Sciatic nerve (tissue), 2 donors: ENCODE measurements at places on chromosomes 7 and 10.

DNA sequence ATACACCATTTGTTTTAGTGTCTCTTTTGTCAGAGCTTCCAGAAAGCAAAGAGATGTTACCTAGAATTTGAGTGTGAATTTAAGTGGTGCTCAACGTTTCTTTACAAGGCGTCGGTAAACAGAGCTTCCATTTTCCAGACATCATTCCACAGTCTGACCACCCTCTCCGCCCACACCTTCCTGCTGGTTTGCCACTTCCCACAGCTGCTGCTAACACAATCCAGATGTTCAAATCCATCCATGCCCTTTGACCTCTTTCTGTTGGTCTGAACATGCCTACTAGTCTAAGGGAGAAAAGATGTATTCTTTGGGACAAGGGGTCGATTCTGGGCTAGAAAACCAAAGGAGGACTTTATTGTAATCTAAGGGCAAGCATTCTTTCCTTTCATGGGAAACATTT lies 86.1 kb downstream of the FAM107B start:
- DNase-seq = no peak

DNA sequence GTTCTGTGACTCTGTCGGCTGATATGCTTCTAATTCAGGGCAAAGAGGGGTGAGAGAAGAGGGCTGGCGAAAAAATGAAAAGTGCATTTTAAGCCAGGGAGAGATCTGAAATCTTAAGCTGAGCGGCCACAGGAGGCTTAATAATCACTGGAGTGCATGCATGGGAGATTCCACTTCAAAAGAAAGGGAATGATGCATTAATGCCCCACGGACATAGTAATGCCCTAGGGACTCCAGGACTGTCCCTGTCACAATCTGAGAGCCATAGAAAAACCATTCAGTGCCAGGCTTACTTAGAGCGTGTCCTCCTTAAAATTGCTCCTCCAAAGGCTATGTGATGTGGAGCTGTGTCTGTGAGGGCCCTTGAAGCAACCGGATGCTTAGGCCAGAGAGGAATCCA lies 75.1 kb downstream of the NHLRC2 start:
- DNase-seq = no peak

GRCh38 chr7:70694971-70695794 lies 436.8 kb upstream of the GALNT17 start:
- DNase-seq = peak; percentile 63

- DNase-seq = peak; percentile 33
Observed at GRCh38 chr10:42941295-42941644, 135.6 kb upstream of the RET start.

GRCh38 chr7:139548302-139549028 lies 25.0 kb downstream of the CLEC2L start:
- DNase-seq = no peak

- DNase-seq = no peak
Observed at GRCh38 chr10:62082729-62083411, 181.4 kb downstream of the ARID5B start.

DNA sequence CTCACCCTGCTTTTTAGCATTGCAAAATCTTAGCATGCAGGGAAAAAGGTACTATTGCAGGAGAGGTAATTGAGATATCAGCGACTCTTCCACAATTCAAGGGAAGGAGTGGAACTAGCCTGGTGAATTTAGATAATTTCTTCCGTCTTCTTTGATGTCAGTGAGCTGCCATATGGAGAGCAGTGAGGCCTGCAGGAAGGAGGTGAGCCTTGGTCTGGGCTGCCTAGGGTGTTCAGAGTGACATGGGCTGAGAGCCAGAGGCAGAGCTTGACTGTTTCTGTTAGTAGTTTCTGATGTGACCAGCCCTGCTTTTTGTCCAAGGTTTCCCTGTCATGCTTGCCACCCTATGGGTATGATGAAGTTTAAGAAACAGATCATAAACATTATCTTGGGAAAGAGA lies 28.6 kb downstream of the KAT6B start:
- DNase-seq = no peak

DNA sequence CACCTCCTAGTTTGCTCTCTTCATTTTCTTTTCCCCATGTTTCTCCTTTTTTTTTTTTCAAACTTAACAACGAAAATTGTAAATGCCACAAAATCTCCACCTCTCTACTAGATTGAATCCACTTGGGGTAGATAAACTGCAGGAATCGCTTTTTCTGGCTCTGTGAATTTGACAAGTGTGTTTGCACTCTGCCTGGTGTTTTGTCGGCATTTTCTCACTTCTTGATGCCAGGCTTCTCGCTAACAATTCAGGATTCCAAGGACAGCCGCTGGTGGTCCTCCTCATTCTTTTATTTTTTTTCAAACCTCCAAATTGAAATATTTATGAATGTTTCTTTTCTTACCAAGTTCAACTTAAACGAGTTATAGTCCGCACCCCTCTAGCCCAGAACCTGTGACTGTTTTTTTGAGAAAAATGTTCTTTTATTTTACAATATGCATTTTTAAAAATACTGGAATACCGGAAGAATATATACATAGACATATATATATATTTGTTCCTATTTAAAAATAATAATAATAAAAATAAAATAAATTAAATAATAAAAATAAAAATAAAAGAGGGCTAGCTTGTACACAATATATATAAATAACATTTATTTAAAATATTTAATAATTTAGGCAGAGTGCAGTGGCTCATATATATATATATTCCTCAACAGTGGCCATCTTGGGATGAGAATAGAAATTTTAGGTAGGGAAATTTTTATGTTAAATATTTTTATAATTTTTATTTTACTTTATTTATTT lies 538.8 kb downstream of the TYW1 start:
- no peak for DNase-seq

DNA sequence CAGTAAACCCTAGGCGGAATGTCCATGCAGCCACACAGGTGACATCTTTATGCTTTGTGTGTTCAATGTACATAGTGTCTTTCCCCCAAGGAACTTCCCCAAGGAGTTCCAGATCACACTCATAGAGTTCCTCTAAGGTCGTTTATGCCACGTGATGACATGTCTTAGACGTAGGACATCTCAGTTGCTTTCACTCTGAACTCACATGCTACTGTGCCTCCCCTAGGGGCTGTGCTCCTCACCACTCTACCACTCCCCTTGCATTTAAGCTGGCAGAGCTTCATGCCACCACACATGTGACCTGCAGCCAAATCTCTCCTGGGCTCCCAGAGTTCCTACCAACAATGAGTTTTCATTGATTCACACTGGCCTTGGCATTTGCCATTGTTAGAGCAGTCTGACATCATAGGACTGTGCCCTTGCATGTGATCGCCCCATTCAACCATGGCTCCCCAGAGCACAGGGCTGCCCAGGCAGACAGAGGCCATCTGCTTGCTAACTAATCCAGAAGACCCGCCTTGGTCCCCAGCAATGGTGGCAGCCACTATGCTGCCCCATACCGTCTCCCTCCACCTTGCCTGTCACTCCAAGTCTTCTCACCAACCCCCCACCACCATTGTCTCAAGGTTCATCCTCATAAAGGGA lies 95.3 kb upstream of the MACROH2A2 start:
- peak; percentile 19 for DNase-seq

DNA sequence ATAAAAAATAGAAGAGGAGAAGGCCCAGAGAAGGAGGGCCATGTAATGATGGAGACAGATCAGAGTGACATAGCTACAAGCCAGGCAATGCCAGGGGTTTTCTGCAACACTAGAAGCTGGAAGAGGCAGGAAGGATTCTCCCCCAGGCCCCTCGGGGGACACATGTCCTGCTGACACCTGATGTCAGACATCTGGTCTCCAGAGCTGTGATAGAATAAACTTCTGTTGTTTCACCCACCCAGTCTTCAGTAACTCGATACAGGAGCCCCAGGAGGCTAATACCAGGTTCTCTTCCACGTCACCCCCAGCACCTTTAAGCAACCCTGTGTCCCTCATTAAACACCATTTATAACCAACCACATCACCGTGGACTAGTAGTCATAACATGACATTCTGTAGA lies 94.9 kb downstream of the TMEM130 start:
- no peak for DNase-seq

DNA sequence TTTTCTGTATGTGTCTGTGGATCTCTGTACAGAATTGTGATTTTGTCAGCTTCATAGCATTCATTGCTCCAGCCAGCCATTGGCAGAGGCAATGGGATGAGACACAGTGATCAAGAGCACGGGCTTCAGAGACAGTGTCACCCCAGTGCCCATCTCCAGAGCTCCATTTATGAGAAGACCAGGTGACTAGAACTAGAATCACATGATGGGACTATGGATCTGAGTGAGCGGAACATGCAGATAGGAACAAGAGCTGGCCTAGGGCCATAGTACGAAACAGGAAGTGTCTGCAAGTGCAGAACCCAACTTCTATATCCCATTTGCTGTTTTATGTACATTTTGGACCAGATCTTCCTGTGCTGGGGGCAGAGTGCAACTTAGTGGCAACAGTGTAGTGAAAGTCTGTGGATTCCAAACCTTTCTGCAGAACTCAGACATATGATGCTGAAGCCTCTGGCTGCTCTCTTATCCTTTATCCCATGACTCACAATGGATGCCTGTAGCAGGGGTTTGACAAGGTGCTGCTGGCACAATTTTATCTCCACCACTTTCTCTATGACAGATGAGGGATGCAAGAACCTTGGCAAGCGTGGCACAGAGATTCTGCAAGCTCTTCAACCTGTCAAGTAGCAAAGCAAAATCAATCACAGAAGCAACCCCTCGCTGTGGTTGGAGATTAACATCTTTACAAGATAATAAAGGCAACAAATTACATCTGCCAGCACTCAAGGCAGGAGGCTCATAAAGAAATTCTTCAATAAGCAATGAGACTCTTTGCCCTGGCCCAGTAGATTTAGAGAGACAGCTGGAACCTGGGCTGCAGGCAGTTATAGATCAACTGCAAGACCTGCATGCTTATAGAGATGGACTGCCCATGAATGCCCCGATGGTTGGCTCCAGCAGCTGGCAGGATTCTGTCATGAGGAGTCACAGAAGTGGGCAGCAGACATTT lies 681.3 kb downstream of the TNS3 start:
- no peak for DNase-seq

- DNase-seq = no peak
Observed at GRCh38 chr7:89183712-89184111, 388.2 kb upstream of the TEX47 start.

DNA sequence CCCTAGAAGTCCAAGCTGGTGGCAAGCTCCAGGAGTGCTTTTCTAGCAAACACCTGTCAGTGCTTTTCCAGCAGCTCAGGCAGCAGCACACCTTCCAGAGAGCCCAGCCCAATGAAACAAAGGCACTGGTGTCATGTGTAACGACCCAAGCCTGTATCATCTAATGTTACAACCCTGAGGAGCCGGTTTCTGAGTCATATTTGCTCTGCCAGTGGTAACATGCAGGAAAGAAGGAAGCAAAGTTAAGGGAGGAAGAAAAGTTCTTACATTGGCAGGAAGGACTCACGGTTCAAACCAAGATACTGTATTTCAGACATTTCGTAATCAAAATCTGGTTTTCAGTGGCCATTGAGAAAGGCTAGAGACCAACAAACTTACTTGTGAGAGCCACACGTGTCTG lies at the start of gene ANKRD22:
Gene ANKRD22 (minus strand): TSS at position 139 of the 400 bp plus-strand sequence. CDS start 237 bp downstream, outside the sequence.
- DNase-seq = no peak

GRCh38 chr10:103458720-103459119 lies at the start of gene CALHM1:
Gene CALHM1, minus strand, starts transcription at chr10:103458900. Its CDS starts 149 bp downstream, at chr10:103458751.
- no peak for DNase-seq

GRCh38 chr7:131197920-131198615 lies 129.6 kb upstream of the MKLN1 start:
- no peak for DNase-seq

DNA sequence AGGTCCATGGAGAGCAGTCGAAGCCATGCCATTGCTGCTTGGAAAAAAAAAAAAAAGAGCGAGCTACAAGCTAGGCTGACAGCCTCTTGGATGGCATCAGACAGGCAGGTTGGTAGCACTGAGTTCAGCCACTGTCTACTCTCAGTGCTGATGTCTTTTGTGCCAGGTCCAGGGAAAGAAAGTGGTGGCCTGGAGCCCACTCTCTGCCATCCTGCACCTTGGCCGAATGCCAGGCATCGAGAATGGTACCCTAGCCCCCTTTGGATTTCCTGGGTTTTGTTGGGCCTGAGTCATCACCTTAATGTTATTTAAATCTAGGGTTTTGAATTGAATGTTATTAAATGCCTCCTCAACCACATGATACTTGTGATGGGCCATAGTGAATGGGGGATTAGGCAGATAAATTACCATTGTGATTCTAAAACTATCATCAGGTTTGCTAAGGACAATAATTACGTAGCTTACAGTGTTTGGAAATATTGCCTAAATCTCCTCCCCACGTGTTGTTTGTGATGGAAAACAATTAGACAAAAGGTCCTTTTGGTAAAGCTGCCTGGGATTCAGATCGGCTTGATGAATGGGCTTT lies 195.7 kb upstream of the GPR26 start:
- no peak for DNase-seq

DNA sequence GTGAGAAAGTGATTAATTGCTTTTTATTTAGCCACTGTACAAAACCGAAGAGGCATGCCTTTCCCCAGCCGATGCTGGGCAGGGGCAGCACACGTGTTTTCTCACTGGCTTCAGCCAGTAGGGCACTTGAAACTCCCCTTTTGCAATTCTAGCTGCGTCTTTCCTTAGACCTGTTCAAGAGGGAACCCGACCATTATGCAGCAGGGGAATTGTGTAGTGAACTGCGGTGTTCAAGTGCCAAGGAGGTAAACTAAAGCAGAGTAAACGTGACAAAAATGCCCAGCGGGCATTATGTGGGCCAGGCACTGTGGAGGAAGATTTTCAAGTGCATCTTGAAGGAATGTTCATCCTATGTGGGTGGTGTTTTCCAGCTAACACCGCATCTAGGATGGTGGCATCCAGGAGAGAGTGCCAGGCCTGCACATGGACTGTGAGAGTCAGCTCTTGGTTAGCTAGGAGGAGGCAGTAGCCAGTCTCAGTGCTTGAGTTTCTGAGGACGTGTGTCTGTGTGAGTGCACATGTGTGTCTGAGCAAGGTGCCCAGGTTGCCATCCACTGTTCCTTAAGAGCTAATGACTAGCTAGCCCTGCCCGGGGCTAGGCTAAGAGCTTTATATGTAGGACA lies 3.3 kb downstream of the WIPF3 start:
- no peak for DNase-seq
